Gastroesophageal sphincter (tissue), 4 donors: ENCODE measurements at places on chromosomes 1 and 21. TPM values are rescaled to one million over a fixed set of nuclear protein-coding genes. Genes with fewer than 3 reads are reported as not detected.

DNA sequence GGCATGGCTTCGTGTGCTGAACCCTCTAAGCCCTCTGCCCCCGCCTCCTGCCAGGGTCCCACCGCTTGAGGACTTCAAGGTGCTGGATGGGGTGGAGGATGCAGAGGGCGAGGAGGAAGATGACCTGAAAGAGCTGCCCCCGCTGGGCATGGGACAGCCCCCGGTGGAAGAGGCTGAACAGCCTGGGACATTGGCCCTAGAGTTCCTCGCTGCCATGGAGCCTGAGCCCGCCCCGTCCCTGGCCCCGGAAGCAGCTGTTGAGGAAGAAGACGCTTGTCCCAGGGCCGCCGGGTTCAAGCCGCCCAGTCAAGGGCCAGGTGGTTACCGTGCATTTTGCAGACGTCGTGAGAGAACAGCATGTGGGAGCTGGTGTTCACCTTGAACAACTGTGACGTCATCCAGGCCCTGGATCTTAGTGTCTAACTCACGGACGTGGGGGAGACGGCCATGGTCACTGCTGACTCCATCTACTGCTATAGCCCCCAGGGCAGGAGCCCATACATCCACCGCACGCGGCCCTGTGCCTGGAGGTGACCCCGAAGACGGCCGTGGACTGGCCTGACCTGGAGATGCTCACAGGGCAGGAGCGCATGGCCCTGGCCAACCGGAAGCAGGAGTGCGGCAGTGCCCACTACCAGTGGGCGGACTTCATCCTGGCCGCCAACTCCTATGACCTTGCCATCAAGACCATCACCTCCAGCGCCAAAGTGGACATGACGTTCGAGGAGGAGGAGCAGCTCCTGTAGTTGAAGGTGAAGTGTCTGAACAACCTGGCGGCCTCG is 90.1 kb downstream of the PPP1R12B start:
- no peak for ATAC-seq

DNA sequence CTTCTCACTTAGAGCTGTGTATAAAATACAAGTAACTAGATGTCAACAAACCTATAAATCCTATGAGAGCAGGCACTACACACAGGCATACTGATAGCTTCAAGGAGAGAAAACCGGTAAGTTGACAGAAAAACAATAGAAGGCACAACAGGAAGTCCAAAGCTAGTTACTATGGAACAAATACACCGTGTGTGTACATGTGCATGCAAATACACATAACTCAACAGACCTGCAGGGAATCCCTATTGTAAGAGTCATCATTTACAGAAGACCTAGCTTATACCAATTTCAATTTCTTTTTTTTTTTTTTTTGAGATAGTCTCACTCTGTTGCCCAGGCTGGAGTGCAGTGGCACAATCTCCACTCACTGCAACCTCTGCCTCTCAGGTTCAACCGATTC is 26.3 kb downstream of the JAK1 start:
- no peak for ATAC-seq

DNA sequence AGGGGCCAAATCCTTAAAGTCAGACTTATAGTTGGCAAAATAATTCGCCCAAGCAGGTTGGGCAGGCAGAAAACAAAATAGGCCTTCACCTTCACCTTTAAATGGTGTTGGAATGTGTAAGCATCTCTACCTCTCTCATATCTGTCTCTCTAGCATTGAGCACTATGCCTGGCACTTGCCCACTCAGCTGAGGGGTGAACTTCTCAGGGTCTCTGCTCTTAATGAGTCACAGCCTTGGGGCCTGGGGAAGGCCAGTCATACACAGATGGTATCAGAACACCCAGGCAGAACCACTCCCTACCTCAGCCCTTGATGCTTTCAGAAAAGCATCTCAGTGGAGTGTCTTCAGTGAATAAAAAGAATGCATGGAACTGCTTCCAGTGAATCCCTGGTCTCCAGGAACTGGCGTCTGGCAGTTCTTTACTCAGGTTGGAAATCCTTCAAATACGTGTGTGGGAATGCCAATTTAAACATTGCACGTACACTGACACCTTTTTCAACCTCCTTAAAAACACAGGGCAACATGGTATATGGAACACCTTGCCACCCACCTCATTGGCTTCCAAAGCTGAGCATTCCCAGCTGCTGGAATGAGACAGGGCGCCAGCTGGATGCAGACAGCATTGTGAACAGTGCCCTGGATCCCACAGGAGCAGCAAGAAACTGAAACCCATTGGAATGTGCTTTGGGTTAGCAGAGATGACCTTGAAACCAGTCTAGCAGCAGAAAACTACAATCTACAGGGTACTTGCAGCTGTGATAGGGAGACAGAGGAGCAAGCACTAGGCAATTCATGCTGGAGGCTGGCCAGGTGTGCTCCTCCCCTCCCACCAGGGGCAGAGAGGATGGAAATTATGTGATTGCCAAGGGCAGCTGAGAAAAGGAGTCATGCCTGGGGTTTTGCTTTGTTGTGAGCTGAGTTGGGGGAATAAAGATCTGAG is 30.0 kb downstream of the ZNF697 start:
- no peak for ATAC-seq

DNA sequence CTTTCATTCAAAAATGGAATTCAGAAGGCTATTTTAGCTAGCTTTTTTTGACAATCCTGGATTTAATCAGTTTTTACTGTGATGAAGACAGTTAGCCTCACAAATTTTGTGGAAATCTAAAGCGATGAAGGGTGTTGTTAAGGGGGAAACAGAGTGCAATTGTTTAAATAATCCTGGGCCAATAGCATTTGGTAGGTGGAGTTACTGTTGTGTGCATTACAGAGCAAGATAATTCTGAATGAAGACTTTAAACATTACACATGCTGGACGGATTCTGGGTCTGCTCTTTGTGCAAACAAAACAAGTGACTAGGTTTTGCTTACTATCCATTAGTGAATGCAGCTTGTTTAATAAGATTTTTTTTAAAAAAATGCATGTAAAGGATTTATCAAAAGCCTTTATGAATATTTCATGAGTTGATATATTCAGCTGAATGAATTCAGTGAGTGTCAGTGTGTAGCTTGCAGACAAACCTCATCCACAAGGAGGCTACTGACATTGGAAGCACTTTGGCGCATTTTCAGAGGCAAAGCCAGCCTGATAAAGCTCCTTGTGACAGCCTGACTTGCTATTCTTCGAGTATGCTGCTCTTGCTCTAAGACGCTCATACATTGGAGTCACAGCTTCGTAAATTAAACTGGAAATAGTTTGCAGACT is 199.6 kb downstream of the PDE4B start:
- no peak for ATAC-seq

The ADAM30 gene
- total RNA-seq = not detected
